ENCODE measurements at places on chromosomes 5 and 9.

- DNase-seq: no peak
Measured at GRCh38 chr9:82972446-82972845, 90.5 kb downstream of the RASEF start.

DNA sequence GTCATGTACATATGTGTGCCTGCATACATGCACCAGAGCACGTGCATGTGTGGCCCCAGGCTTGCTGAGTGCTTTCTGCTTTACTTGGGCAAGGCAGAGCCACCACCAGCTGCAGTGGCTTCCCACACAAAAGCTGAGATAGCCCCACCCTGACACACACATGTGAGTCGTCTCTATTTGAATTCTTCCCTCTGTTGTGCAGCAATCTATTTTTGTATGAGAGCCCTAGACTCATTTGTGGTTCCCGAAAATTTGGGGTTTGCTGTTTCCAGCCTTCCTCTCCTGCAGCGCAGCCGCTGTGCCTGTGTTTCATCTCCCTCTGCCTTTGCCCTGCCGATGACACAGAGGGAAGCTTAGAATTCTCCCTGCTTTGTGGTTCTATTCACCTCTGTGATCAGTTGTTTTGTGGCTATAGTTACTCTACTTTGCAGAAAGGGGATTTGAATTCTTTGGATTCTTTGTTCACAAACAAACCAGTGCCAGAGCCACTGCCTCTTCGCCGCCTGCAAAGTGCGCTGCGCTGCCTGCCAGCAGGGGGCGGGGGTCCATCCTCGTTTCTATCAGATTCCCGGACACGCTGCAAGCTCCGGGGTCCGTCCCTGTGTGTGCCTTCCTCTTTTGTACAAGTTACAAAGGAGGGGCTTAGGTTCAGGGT is 95.8 kb upstream of the DAP start:
- peak; percentile 15 for DNase-seq

DNA sequence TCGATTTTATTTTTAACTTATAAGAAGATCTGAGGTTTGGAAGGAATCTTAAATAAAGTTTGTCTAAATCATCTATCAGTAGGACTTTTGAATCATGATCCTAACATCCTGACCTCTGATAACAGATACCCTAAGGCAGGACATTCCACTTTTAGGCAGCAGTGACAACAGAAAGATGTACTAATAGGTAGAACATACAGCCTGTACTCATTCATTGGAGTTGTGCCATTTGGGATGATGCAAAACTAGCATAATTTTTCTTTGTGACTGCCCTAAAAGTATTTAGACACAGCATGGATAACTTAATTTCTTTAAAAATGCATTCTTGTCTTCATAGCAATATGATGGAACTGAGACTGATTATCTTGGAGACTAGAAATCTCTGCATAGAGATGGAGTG is 39.7 kb downstream of the CDC42SE2 start:
- no peak for DNase-seq

- no peak for DNase-seq
Measured at GRCh38 chr9:31730398-31730797, 654.0 kb upstream of the ACO1 start.

GRCh38 chr5:170313344-170313743 is 15.8 kb upstream of the LCP2 start:
- no peak for DNase-seq

GRCh38 chr9:105026451-105026850 is 98.5 kb upstream of the ABCA1 start:
- DNase-seq: no peak

- no peak for DNase-seq
Measured at GRCh38 chr5:82111191-82111590, 139.4 kb downstream of the ATG10 start.

DNA sequence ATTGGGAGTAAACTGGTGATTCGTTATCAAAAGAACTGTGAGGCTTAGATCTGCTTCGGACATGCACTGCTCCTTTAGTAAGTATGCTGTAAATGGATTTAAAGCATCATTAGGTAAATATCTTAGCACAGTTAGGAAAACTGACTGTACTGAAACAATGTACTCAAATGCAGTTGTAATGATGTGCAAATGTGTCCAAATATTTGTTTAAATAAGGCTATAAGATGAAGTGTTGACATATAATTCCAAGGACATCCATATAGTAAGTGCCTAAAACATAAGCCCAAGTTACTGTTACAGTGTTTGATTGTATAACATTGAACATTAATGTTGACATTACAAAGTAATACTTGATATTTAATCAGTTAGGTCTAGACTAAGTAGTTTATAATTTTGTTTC is 512.5 kb upstream of the CDH18 start:
- no peak for DNase-seq

DNA sequence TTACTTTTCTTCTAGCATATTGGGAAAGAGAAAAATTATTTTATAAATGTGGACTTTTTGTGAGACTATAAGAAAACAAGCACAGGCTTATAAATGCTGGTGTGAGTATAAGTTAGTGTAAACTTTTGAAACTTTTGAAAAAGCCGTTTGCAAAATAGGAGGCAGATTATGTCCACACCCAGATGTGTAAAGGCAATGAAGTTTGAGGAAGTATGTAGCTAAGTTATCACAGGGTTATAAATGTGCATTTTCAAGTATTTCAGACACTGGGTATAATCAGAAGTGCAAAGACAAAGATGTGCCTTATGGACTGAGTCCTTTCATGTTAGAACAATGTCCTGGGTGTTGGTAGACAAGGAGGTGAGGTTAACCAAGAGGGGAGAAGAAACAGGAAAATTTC is 85.5 kb downstream of the ANXA1 start:
- DNase-seq: no peak

GRCh38 chr5:138900281-138900965 is 25.3 kb upstream of the LRRTM2 start:
- no peak for DNase-seq

GRCh38 chr5:131081913-131082488 is 83.1 kb downstream of the HINT1 start:
- DNase-seq: no peak

- DNase-seq: no peak
Measured at GRCh38 chr9:92966518-92966800, 19.1 kb downstream of the FGD3 start.

DNA sequence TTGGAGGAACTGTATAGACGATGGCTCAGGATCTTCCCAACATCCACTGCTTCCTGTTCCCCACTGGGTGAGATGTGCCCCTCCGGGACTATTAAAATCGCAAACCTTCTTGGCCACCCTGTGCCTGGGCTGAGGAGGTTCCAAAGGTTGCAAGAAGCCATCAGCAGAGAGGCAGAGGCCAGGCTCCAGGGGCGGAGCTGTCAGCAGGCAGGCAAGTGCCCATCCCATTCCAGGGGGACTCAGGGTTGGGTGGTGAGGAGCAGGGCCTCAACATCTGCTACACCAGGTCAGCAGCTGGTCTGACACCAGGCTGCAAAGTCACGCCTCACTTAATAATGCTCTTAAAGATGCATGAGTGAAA is 2.2 kb downstream of the BTNL3 start:
- DNase-seq: no peak

GRCh38 chr5:75667586-75667985 is 49.7 kb downstream of the POC5 start:
- DNase-seq: no peak

- no peak for DNase-seq
Measured at GRCh38 chr9:5633243-5633642, 4.3 kb downstream of the RIC1 start.

DNA sequence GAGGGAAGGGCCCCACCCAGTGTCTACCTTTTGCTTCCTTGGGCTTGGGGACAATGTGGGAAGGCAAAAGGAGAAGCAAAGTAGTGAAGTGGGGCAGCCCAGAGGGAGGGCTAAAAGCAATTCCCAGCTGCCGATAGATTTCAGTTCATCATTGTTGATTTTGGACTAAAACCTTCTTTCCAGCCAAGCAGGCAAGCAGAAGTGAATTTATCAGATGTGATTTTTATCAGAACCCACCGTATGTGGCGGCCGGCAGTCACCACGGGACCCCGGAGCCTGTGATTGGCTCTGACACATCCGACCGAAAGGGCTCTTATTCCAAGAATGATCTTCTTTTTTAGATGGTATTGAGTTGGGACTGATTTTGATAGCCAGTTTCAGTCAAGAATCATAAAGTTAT is 559.9 kb downstream of the PSAT1 start:
- DNase-seq: no peak

DNA sequence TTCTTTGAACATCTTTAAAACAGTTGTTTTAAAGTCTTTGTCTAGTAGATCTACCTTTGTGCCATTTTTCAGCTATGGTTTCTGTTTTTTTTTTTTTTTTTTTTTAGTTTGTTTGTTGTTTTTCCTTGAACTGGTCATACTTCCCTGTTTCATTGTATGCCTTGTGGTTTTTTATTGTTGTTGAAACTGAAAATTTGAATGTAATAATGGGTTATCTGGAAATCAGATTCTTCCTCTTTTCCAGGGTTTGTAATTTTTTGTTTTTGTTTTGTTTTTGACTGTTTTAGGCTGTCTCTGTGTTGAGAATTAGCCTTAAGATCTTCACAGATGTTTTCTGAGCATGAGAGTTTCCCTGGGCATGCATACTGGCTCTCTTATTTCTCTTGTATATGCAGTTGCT is 269.6 kb upstream of the DAP start:
- DNase-seq: no peak

GRCh38 chr9:121298016-121298538 is 30.1 kb downstream of the GSN start:
- no peak for DNase-seq

- no peak for DNase-seq
Measured at GRCh38 chr5:2320611-2321010, 430.9 kb downstream of the IRX2 start.

GRCh38 chr5:78280261-78280660 is 14.2 kb downstream of the AP3B1 start:
- no peak for DNase-seq

GRCh38 chr9:7456793-7457530 is 342.6 kb downstream of the DMAC1 start:
- no peak for DNase-seq

GRCh38 chr5:1239505-1240251 is 14.5 kb downstream of the SLC6A18 start:
- no peak for DNase-seq

GRCh38 chr5:8329773-8330172 is 460.8 kb downstream of the MTRR start:
- no peak for DNase-seq

DNA sequence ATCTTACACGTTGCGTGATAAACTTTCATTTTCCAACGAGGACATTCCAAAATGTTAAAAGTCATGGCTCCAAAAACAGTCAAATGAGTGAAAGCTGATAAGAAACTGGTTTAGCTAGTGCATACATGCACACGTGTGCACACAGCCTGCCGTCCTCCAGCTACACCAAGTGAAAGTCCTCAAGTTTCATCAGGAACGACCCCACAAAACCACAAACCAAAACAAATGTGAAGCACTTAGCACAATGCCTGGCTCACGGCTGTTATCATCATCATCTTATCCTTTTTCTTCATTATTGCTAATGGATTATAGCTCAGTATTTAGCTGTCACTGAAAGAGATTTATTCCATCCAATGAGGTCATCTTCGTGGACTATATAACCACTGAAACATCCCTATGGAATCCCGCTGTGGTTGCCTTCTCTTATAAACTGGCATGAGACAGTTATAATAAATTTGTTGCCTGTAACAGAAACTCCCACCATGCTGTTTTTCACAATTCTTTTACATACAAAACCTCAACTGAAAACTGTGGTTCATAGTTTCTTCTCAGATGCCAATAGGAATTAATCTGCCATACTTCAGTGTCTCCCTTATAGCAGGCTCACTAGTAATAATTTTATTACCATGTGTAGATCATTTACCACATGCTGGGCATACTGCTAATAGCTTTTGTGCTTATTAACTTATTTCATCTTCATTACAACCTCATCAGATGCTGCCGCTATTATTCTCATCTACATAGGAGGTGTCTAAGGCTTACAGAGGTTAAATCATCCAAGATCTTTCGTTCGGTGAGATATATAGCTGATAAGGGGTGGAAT is 56.1 kb downstream of the SAXO1 start:
- no peak for DNase-seq

DNA sequence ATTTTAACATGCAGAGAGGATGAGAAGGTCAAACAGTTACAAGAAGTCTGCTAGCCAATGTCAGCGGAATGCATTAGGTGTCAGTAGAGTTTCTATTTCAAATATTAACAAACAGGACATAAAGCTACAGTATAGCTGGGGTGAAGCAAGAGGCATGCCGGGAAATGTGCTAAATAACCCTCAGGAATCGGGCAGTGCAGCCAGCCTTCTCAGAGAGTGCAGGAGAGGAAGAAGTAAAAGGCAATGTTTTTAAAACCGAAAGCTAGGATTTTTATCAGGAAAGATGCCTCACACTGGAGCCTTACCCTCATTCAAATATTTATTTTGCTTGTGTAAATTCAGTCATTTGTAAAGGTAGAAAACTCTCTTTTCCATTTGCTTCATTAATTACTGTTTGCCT is 59.1 kb upstream of the SH3GL2 start:
- DNase-seq: no peak

- no peak for DNase-seq
Measured at GRCh38 chr9:5945112-5945511, 54.4 kb downstream of the MLANA start.

GRCh38 chr5:26833596-26833995 is 204.8 kb downstream of the CDH9 start:
- no peak for DNase-seq

- DNase-seq: no peak
Measured at GRCh38 chr9:107542411-107543157, 53.0 kb upstream of the KLF4 start.

DNA sequence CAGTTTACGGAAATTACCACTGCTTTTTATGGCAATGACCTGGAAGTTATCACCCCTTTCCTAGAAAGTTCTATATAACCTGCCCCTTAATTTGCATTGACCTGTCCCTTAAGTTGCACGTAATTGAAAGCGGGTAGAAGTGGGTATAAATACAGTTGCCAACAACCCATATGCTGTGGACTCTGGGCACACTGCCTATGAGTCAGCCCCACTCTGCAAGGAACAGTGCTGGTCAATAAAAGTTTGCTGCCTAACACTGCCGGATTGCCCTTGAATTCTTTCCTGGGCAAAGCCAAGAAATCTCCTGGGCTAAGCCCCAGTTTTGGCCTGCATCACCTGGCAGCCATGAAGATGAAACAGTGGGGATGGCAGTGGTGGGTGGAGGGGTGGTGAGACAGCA is 23.9 kb upstream of the CLPTM1L start:
- no peak for DNase-seq

GRCh38 chr9:129868872-129869486 is 33.7 kb downstream of the USP20 start:
- no peak for DNase-seq

GRCh38 chr9:35792024-35792813 is 828 bp downstream of the NPR2 start:
- DNase-seq: no peak

- DNase-seq: no peak
Measured at GRCh38 chr5:88878976-88879375, 4.0 kb downstream of the MEF2C start.

DNA sequence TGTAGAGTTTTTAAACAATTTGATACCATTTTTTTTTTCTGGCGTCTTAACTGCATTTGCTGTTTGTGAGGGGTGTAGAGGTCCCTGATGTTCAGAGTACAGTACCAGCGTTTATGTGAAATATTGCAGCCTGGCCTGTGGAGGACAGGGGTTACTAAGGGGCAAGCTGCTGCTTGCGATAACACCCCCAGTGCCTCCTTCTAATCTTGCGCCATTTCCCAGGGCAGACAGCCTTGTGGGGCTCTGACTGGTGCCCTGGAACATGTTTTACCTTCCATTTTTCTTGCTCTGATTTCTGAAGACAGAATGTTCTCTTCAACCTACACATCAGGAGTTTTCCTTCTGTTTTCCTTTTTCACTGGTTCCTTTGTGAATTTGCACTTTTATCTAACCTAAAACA is 142.9 kb downstream of the DOCK8 start:
- DNase-seq: no peak
